D721Med (cell line): ENCODE measurements at places on chromosomes 12 and 14.

DNA sequence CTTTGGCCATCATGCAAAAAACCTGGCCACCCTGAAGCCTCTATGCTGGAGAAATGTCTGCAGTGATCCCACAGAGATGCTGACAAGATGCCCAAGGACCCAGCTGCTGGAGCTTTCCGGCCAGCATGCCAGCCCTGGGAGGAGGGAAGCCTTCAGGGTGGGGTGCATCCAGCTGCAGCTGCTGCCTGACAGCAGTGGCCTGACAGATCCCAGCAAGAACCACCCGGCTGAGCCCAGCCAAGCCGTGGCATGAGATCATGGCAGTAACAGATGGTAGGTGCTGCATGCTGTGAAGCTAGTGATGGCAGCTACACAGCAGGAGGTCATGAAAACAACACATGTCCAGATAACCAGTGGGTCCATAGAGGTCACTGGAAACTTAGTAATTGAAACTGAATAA lies 13.8 kb downstream of the CLBA1 start:
- DNase-seq: no peak

DNA sequence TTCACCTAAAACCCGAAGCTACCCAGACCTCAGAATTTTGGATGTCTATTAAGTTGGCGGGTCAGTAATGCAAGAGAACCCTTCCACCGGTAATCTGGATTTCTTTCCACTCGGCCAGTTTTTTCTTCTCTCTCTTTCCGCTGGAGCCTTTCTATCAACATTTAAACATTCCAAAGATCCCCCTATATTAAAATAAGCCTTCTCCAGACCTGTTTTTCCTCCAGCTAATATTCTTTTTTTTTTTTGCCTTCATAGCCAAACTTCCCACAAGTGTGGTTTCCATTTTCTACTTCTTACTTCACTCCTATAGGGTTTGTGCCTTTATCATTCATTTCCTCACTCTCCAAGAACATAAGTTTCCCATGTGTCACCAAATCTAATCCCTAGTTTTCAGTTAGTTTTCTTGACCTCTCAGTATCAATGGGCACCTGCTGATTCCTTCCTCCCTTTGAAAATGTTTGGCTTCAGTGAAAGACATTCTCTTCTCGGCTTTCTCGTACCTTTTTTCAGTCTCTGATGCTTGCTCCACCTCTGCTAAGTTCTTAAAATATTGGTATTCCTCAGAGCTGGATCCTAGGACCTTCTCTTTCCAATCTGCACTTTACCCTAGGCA lies 583 bp upstream of the SDR39U1 start:
- DNase-seq: no peak

DNA sequence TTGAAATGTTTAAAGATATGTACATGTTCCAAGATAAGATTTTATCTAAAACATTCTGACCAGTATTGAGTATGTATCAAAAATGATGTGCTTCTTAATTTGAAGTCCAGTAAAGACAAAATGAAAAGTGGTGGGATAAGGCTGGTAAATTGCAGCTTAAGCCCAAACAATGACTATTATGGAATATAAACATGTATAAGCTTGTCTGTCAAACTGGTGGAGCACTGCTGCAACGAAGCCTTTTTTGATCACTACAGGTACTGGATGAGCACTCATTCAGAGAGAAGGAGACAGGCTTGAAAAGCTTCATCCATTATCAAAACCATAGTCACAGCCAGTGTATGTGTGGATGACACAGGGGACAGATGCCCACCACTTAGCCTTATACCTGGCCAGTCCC lies 138.4 kb downstream of the ATP23 start:
- DNase-seq: no peak

- DNase-seq: no peak
Observed at GRCh38 chr14:96582411-96582961, 80.3 kb downstream of the PAPOLA start.

DNA sequence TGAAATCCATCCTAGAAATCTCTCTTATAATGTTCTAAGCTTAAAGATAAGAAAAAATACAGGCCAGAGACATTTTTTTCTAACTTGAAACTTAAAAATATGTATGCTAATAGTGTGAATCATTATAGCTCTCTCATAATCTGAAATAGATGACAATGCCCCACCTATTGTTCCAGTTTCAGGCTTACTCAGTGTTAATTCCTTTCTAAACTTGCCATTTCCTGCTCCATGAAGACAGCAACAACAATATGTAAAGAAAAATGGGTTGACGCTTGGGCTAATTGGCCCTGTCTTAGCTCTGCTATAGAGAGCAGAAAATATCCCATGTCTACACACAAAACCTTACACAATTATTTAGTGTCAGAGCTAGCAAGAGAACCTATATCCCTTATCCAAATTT lies 37.1 kb downstream of the LMO3 start:
- DNase-seq: no peak

GRCh38 chr14:77204459-77204771 lies 22.8 kb downstream of the TMEM63C start:
- DNase-seq: no peak

- no peak for DNase-seq
Observed at GRCh38 chr14:35390577-35391387, 13.8 kb downstream of the NFKBIA start.

GRCh38 chr12:95185072-95185471 lies 32.2 kb downstream of the FGD6 start:
- no peak for DNase-seq

DNA sequence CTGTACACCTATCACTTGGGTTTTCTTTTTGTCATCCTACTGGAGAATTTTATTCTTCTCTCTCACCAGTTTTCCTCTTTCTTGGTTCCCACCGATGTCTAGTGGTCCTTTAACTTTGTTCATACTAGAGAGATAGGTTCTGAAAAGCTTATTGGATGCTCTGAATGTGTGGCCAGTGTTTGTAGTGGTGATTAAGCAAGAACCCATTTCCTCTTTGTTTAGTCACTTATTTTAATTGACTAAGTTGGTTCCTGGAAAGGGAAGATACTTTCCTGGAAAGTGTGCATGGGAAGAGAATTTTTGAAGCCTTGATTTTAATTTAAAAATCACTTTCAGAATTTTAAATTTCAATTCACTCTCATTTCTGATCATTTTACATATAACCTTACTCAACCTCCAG lies 127.2 kb downstream of the OTOGL start:
- DNase-seq: no peak

GRCh38 chr12:111429828-111430432 lies 24.2 kb downstream of the SH2B3 start:
- no peak for DNase-seq

- DNase-seq: no peak
Observed at GRCh38 chr12:105226219-105226618, 9.8 kb downstream of the APPL2 start.

- DNase-seq: no peak
Observed at GRCh38 chr12:119712721-119713120, 44.8 kb downstream of the PRKAB1 start.
